ENCODE measurements at places on chromosomes 13 and 19. TPM values are rescaled to one million over a fixed set of nuclear protein-coding genes. Genes with fewer than 3 reads are reported as not detected.

Gene GARIN5A
- total RNA-seq, result 2.0 TPM

Gene RNF17
- total RNA-seq, result not detected

Gene LYPD3
- 1.7 TPM for total RNA-seq

- peak; percentile 50 for DNase-seq
These were observed 696 bp downstream of the ZNF460 start for GRCh38 chr19:57280962-57281400.

- DNase-seq, result no peak
These were observed 10.3 kb downstream of the SCEL start for GRCh38 chr13:77545626-77546412.

- DNase-seq, result no peak
These were observed 422.9 kb downstream of the KCTD12 start for GRCh38 chr13:76463314-76463713.

Data from kidney (tissue), 22 donors.